Occipital lobe (tissue), 3 donors: ENCODE measurements at places on chromosomes 4 and X.

DNA sequence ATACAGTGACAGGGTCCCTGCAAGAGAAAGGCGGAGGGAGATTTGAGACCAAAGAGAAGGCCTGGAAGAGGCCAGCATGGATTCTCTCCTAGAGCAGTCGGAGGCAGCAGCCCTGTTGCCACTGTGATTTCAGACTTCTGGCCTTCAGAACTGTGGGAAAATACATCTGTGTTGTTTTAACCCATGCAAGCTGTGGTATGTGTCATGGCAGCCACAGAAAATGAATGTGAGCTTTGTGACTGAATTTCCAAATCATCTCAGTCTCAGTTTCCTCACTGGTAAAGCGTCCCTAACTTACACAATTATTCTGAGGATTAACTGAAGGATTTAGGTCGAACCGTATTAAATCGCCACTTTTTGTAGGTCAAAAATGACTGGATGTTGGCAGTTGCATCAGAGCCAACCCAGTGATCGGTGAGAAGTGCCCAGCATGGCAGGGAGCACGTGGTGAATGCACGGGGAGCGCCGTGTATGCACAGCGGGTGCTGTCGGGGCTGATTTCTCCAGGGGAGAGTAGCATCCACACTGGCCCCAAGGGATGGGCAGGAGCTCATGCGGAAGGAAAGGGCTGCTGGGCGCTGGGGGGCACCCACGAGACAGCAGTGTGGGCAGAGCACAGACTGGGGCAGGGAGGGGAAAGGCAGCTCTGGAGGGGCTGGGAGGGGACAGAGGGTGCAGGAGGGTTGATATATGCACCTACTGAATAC lies 23.8 kb upstream of the NSG1 start:
- no peak for DNase-seq

- no peak for DNase-seq
Observed at GRCh38 chr4:10302096-10302495, 155.1 kb downstream of the ZNF518B start.

- DNase-seq: no peak
Observed at GRCh38 chr4:47160095-47160494, 128.7 kb downstream of the GABRB1 start.

- no peak for DNase-seq
Observed at GRCh38 chrX:1870421-1870820, 255.6 kb downstream of the ASMT start.
